ENCODE measurements at places on chromosomes 16 and 17.
A peak's percentile ranks its signal among the peaks of the same experiment; 100 is the strongest.

DNA sequence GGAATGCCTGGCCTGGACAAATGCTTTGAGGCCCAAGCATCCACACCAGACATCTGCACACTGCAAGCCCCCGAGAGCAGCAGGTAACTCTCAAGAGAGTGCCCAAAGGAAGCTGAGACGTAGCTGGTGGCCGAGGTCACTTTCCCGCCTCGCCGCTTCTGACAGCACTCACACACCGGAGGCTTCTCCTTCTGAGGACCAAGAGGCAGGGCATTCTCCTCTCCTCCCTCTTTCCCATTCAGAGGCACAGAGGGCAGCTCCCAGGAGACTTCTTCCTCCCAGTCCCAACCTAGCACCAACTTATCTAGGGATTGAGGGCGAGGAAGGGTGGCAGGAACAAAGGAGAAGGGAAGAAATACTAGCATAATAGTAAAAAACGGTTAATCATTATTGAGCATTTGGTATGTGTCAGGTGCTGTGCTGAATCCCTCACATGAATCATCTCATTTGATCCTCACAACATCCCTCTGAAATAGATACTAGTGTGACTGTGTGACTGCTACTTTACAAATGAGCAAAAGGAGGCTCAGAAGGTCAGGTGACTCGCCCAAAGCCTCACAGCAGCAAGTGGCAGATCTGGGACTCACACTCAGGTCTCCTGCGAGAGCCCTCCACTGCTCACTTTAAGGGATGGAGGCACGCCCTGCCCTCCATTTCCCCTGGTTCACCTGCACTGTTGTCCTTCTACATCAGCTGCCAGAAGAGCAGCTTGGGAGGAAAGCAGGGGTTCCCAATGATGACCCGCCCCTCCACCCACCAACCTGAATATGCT, 41.8 kb downstream of the MYO18A start:
- DNase-seq = no peak

DNA sequence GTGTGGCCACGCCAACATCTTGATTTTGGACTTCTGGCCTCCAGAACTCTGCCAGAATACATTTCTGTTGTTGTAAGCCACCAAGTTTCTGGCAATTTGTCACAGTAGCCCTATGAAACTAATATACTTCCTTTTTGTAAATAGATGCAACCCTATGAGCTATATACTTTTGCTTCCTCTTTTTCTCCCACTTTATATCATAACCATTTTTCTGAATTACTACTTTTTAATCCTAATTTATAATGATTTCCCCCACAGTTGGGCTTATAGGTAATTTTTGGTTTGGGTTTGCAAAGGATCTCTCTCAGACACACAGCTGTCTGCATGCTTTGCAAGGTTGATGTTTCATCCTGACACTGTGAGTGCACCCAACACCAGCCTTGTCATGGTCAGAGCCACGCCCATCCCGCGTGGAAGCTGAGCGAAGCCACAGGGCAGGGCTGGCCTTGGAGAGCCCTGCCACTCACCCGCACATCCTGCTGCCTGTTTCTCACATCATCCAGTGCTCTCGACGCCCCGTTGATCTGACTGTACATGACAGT, 5.8 kb downstream of the TRIM25 start:
- DNase-seq = no peak

DNA sequence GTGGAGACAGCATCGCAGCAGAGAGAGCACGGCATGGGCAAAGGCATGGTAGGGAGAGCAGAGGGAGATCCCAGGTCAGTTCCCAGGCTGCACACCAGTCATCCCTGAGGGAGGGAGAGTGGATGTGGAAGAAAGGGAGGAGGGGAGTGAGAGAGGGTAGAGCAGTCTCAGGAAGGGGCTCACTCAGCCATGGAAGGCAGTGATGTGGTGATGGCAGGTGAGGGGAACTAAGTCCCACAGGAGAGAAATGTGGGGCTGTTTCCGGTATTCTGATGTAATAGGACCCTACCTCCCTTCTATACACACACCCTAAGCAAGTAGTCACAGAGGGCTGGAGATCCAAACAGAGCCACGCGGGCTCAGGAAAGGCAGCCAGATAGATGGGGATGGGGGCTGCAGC, 500.3 kb upstream of the CDH11 start:
- DNase-seq = no peak

- DNase-seq = no peak
These were observed 23.2 kb upstream of the KCNJ12 start for GRCh38 chr17:21352981-21353265.

- DNase-seq = no peak
These were observed 169.1 kb downstream of the MSI2 start for GRCh38 chr17:57425431-57425830.

GRCh38 chr16:89556750-89557689, 3.5 kb upstream of the RPL13 start:
- DNase-seq = peak; percentile 76

DNA sequence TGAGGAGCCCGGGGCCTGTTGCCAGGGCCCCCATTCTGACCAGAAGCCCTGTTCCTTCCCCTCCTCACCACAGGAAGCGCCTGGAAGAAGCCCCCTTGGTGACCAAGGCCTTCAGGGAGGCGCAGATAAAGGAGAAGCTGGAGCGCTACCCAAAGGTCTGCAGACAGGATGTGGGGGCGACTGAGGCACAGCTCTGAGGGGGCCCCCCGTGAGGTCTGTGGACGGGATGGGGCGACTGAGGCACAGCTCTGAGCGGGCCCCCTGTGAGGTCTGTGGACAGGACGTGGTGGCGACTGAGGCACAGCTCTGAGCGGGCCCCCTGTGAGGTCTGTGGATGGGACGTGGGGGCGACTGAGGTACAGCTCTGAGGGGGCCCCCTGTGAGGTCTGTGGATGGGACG, 13.3 kb downstream of the CENPX start:
- DNase-seq = no peak

DNA sequence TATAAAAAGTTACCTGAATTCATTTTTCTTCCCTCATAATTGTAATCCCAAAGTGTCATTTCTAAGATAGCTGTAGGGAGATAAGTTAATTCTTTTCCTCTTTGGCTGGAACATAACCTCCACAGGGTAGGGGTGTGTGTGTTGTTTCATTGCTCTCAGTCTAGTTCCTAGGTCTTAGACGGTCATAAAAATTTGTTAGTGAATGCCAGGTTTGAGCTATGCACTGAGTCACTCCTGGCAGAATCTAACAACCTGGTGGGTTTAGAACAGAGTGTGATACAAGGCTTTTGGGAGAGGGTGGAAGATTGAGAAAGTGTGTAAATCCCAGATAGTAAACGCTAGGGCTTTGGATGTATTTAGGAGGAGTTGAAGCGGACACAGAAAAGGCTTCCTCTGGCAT, 894 bp upstream of the PHKG2 start:
- DNase-seq = no peak

DNA sequence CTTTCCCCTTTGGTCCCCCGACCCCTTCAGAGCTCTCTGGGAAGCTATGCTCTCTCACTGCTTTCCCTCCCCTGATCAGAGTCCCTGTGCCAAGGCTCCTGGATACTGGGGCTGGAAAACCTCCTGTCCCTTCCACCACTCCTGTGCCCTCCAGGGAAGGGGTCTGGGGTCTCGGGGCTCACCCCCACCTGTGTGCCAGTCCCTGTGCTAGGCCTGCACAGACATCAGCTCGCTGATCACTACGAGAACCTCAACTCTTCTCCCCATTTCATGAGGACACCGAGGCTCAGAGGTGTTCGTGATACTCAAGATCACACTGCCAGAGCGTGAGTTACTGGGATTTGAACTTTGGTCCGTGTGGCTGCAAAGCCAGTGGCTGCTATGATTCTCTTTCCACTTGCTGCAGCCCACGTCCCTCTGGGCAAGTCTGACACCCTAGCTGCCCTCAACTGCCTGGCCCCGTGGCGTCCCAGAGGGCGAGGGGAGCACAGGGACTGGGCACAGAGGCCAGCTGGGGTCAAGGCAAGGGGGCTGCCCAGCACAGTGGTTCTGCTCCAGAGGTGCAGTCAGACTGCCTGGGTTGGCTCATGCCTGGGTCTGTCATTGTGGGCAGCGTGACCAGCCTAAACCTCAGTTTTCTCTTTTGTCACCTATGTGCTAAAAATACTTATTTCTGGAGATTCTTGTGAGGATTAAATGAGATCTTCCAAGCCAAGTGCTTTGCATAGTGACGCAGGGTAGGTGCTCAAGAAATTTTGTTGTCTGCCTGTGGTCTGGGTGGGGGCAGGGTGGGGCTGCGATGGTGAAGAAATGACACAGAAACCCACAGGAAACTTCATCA, 43.8 kb upstream of the TOB1 start:
- no peak for DNase-seq

DNA sequence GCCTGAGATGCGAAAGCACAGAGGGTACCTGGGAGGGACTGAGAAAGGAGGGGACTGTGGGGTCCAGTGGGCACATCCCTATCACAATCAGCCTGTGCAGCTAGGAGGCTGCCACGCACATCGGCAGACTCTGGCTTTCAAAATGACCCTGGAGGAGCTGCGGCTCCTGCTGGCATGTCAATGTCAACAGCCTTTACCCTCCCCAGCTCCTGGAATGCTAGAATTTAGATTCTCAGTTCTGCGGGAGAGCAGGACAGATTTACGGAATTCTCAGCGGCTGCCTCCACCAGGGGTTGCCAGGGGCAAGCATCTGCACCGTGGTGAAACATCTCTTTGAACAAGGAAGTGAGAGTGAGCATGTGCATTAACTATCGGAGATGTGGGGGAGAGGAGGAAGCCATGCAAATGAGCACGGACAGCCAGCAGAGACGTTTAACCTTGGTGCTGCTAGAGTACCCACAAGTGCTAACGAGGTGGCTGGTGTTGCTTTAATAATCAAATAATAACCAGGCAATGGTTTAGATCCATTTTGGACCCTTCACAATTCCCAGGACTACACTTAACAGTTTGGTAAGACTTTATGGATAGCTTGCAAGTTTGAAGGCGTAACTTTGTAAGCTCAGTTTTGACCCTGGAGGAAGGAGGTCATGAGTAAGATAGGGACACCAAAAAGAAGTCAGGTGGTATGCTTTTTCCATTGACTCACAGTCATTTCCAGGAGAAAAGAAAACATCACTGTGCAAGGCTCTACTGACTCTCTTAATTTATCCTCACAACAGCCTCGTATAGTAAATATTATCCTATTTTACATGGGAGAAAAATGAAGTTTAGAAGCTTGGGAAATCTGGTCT, 54.1 kb downstream of the XYLT1 start:
- DNase-seq = no peak

DNA sequence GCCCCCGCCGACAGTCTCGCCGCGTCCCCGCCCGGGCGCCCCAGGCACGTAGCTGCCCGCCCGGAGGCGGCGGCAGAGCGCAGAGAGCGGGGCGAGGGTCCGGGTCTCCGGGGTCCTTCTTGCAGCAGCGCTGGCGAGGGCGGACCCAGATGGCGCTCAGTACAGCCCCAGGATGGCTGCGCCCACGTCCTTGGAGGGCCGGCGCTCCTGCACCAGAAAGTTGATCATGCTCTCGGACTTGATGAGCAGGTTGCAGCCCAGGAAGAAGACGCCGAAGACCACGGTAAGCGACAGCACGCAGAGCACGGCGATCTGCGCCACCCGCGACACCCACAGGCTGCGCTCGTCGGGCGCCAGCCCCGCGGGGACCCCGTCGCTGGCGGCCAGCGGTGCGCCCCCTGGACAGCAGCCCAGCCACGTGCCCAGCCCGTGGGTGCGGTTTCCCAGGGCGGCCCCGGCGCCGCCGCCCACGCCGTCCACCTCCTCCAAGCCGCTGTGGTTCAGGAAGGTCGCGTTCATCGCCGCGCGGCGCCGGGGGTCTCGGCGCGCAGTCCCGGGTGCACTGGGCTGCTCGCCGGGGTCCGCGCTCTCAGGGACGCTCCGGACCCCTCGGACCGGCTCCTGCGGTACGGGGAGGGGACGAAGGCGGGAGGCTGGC, 435 bp downstream of the RPRML start:
- no peak for DNase-seq

DNA sequence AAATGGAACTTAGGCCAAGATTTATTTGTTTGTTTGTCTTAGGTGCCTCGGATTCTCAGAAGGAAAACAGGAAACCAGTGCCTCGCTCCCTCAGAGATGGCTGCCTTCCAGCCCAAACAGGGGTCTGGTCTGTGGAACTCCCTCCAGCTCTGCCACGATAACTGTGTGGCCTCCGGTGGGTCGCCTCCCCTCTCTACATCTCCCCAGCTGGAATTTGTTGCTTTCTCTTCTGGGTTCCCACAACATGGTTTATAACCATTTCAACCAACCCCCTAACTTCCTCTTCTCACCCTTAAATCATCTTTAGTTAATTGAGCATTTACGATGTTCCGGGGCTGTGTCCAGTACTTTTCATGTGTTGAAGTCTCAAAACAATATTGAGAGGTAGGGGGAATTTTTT, 30.9 kb upstream of the PLLP start:
- DNase-seq = no peak

DNA sequence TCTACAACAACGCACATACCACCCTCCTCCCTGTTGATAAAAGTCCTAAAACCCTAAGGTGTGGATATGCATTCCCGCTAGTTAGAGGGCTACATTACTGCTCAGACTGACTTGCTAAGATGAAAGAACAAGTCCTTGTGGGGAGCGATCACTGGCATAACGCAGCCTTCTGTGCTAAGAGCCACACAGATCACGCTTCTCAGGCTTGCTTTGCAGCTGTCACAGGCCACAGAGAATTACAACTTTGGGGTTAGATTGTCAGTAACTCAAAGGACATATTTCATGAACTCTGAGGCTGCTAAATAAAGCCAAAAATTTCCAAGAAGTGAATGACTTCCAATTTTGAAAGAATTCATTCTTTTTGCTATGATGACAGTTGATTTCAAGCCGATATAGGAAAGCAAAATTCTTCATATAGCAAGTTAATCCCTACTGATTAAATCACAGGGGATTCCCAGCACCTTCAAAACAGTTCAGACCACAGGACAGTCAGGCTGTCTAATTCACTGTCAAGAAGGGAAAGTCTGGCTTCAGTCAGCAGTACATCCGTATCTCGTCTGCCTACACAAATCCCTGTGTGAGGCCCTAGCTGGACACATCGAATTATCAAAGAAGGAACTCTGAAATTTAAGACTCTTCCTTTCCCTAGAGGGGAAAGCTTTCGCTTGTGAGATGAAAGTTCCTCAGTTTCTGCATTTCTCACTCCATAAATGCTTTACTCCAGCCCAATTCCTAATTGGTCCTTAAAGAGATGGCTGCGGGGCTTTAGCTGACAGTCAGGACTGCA, 107.1 kb downstream of the VPS53 start:
- no peak for DNase-seq

DNA sequence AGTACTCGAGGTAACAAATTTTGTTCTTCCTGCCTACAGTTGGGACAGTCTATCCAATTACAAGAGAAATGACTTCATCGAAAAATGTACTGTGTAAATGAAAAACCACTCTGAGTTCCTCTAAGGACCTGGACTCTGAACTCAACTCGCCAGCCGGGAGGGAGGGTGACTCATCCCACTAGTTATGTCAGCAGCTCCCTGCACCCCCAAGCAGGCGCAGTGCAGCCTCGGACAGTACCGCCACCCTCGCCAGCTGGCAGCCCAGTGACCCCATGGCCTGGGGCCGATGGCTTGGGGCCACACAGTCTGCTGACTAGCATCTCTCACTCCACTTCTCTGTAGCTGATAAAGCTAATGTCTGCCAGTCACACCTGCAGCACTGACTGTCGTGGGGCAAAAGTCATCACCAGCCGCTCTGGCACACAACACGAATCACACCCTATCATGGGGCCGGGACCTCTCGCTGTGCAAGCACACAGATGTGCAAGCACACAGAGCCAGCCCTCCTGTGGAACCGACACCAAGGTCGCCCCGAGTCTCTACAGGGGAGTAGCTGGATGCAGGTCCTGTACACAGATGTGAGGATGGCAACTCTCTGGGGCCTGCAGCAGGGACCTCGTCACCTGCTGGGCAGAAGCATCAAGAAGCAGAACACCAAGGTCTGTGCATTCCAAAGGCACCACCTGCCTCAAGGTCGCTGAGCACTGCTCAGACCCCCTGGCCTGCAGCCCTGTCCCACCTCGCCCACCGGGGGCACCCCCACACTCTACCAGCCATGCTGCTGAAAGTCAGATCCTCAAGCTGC, 5.7 kb downstream of the CSNK1D start:
- peak; percentile 97 for DNase-seq

Data from H54 (cell line).